ENCODE measurements at places on chromosomes 12 and 14.

GRCh38 chr12:30110958-30111586 lies 327.3 kb upstream of the TMTC1 start:
- peak; percentile 2 for DNase-seq

DNA sequence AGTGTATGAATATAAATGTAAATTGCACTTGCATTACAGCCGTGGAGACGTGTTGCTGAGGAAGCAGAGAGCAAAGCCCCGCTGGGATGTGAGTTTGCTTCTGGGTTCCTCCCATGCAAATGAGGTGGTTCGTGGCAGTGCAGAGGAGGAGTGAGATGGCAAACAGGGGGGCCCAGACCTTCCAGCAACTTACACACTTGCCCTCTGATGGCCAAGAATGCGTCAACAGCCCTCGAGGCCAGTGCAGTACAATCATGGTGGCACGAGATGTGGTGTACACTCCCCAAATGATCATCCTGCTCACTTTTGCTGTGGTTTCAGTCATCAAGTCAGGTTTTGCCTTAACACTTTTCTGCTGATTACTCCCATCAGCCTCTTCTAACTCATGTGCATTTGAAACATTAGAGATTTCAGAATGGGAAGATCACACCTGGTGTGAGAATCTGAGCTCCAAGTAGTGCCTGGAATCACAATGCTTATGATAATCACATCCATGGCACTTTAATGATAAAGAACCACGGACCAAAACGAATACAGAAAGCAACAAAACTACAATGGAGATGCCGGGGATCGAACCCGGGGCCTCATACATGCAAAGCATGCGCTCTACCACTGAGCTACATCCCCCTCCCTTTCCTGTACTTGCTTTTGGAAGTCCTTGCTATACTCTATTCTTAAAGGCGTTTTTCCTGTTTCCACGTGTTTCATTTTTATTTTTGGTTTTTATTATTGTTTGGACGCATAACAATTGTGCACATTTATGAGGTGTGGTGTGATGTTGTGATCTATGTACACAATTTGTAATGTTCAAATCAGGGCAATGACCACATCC lies 7.0 kb upstream of the UBC start:
- peak; percentile 63 for DNase-seq

- no peak for DNase-seq
Observed at GRCh38 chr14:91084516-91084915, 24.1 kb upstream of the RPS6KA5 start.

- DNase-seq, result no peak
Observed at GRCh38 chr12:48023386-48023785, 19.1 kb upstream of the COL2A1 start.

GRCh38 chr12:28340261-28341045 lies 150.2 kb downstream of the CCDC91 start:
- DNase-seq, result no peak

GRCh38 chr12:123532808-123533649 lies 490 bp downstream of the RILPL1 start:
- DNase-seq, result peak; percentile 34

- no peak for DNase-seq
Observed at GRCh38 chr14:74267588-74267987, 28.3 kb downstream of the VSX2 start.

DNA sequence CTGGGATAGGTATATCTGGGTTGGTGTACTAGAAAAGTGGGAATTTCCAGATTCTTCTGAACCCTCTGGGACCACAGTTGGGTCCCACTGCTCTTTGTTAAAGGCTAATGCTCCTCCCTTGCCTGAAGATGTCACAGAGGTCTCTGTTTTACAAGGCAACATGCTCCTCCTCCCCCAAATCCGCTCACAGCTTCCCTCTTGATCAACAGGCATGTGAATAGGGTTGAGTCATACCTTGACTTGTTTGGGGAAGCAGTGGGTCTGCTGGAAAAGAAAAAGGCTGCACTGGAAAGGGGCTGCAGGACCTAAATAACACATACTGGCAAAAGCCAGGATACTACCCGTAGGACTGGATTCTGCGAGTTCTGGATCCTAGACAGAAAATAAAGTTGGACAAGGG lies 165.4 kb upstream of the TMEM260 start:
- DNase-seq, result no peak

DNA sequence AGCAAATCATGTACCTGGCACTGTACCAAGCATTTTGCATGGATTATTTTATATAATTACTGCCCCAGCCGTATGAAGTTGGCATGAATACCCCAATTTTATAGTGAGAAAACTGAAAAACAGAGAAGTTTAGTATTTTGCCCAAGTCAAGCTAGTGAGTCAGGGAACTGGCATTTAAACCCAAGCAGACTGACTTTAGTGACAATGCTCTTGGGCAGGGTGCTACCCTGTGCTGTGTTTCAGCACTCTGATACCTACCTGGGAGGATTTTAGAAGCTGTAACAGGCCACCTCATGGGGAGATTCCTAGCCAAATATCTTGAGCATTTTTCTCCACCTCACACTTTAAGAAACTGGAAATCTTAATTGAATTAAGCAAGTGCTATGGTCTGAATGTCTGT lies 98.1 kb upstream of the MAX start:
- no peak for DNase-seq

DNA sequence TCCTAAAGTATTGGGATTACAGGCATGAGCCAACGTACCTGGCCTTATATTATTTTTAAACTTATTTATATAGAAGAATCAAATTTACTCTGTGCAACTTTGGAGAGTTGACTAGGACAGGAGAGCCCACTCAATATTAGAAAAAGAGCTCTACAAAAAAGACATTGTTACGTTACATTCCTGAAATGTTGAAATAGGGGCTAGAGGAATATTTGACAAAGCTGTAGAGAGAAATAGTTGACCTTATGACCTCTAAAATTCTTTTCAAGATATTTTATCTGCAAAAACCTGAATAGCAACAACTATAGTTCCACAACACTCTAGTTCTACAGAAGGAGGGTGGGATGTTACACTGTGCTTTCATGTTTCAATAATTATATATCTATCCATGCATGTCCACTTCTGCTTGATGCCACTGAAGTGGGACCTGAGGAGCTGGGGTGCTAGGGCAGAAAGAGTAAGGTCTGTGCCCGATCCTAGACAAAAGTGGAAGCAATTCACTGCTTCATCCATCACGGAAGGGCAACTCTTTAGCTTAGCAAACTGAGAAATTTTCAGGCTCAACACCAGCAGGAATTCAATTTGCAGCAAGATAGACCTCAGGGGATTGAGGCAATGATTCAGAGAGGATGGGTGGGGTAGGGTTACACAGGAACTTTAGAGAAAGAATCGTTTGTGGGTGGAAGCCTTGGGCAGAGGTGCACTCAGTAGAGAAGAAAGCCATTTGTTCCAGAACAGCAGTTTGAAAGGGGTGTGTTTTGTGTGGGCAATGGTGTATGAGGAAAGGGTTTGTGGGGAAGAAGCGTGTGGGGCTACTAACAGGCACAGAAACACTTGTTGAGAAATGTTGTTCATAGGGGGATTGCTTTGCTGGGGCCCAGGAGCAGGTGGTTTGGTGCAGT lies 16.0 kb upstream of the RNASE10 start:
- DNase-seq, result no peak

GRCh38 chr12:132310181-132311040 lies 19.0 kb downstream of the GALNT9 start:
- no peak for DNase-seq

DNA sequence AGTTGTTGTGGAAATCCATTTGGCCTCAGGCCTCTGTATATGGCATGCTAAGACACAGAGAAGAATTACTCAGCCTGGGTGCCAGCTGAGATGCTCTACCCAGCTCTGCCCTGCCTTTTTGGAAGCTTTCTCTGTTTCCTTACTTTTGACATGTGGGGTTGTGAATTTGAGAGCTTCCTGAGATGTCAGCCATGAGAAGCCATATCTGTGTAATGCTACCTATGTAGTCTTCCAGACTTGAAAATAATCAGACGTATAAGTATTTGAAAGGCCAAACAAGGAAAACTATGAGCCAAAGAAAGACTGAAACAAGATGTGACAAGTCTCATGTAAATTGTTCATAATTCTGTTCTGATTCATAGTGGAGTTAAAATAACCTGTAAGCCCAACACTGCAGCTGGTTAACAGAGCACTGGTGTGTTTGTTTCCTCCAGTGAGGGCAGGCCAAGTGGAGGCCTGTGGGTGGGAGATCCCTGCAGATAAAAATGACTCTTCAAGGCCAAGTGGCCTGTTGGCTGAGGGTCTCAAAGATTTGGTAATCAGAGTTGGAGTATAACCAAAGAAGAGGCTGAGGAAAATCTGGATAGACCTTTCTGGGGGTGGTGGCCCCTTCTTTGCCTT lies 94.0 kb downstream of the TMX1 start:
- DNase-seq, result no peak

DNA sequence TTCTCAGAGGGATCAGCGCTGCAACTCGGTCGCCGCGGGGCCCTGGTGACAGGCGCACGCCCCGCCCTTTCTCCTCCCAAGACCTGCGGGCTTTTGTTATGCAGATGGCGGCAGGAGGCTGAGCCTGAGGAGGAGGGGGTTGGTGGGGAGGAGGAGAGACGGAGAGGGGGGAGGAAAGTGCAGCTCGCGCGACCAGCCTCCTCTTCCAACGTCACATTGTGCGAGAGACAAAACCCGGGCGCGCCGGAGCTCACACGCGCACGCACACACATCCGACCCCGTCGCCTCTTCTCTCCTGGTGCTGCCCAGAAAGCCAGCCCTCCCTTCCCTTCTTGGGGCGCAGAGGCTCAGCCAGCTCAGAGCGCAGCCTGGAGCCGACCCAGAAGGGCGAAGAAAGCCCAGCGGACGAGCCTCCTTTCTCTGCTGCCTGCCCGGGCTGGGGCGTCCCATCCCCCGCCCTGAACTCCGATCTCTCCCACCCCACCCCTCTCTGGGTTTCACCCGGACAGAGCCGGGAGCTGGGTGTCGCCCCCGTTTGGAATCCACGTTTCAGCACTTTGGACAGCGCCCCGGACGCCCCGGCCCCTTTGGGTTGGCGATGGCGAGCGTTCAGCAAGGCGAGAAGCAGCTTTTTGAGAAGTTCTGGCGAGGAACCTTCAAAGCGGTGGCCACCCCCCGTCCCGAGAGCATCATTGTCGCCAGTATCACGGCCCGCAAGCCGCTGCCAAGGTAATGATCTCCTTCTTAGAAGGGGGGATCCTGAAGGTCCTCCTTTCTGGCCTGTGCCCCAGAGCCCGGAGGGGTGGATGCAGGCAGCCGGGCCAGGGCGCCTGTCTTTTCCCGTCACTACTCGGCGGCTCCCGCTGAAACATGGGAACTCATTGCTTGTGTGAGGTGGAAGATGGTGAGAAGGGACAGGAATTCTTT lies at the start of gene SRRM4:
Gene SRRM4, plus strand, starts transcription at position 257 of the 927 bp plus-strand sequence. Its CDS starts 342 bp downstream, at position 599.
- DNase-seq, result no peak

- no peak for DNase-seq
Observed at GRCh38 chr14:78593949-78594348, 423.8 kb downstream of the NRXN3 start.

DNA sequence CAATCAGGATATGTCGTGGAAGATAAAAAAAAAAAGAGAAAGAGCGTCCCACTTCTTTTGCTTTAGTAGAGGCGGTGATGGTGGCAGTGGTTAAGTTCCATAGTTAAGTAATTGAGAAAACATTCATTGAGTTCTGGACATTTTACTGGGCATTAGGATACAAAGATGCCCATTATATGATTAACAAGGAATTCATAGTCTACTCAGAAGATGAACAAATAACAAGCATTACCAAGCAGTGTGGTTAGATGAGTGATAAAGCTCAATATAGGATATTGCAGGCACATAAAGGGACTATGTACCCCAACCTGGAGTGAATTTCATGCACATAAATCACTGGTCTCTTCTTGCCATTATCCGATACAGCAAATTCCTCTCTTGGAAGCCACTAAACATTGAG lies 53.7 kb downstream of the ALG10B start:
- no peak for DNase-seq

- no peak for DNase-seq
Observed at GRCh38 chr14:52640137-52640536, 55.2 kb downstream of the ERO1A start.

DNA sequence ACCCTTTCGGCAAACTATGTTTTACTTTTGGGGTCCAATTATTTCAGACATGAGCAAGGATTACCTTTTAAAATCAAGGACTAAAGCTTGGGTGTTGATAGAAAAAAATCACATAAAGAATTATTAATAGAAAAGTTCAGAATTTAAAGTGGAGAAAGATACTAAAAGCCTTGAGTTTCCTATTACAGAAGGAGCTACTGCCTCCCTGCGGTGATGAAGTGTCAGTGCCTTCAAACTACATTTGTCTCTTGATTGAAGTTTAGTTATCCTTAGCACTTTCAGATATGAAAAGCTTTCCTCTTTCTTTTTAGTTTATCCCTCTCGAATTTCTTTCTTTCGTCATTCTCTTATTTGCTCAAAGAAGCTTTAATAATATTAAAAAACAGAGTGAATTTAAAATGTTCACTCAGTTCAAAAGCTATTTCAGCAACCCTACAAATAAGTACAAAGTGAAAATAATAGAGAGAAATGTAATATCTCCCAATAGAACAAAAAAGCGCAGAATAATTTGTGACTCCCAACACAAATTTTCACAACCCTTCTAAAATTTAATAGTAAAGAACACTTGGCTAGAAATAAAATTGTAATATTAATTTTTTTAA lies 87.6 kb downstream of the SEC23A start:
- DNase-seq, result peak; percentile 51

DNA sequence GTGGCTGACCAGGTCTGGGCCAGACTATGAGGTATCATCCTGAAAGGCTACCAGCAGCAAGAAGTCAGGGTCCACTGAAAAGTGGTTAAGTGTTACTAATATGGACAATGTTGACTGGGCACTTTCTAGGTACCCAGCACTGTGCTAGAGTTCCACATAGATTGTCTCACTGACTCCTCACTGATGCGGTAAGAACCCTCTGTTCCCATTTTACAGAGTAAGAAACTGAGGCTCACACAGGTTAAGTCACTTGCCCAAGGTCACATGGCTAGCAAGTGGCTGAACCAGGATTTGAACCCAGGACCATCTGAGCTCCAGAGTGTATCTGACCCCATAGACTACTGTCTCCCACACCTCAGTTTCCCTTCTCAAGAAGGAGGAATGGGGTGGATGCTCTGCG lies 4.6 kb upstream of the CCDC85C start:
- no peak for DNase-seq

DNA sequence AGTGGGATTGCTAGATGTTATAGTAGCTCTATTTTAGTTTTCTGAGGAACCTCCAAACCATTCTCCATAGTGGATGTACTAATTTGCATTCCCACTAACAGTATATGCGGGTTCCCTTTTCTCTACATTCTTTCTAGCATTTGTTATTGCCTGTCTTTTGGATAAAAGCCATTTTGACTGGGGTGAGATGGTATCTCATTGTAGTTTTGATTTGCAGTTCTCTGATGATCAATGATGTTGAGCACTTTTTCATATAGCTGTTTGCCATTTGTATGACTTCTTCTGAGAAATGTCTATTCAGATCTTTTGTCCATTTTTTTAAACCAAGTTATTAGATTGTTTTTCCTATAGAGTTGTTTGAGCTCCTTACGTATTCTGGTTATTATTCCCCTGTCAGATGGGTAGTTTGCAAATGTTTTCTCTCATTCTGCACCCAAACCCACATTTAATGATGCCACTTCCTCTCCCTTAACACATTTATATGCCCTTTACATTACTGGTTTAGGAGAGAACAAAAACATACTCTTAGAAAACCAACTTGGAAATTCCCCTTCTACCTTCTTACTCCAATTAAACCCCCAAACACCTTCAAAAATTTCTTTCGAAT lies 48.2 kb downstream of the NELL2 start:
- DNase-seq, result no peak

GRCh38 chr12:124940143-124940392 lies 25.6 kb upstream of the UBC start:
- DNase-seq, result peak; percentile 87

GRCh38 chr14:105138021-105138541 lies 30.5 kb downstream of the JAG2 start:
- no peak for DNase-seq

GRCh38 chr12:124352257-124352656 lies 57.4 kb downstream of the RFLNA start:
- no peak for DNase-seq

All from kidney capillary endothelial cell (primary cell).